ENCODE measurements at places on chromosomes 3 and 15. TPM values are rescaled to one million over a fixed set of nuclear protein-coding genes. Genes with fewer than 3 reads are reported as not detected.

SERPINI2 gene
- total RNA-seq: not detected

XCR1 gene
- not detected for total RNA-seq

ARHGEF26 gene
- total RNA-seq: 12.8 TPM

ZNF80 gene
- total RNA-seq: not detected

C3orf38 gene
- 23.9 TPM for total RNA-seq

GOLGA6D gene
- not detected for total RNA-seq

GOLGA8N gene
- total RNA-seq: 0.62 TPM

FETUB gene
- total RNA-seq: not detected

IQCF2 gene
- not detected for total RNA-seq

PTX3 gene
- 5.4 TPM for total RNA-seq

SLC15A2 gene
- total RNA-seq: 0.07 TPM

SLC12A8 gene
- not detected for total RNA-seq

HOMER2 gene
- 40.4 TPM for total RNA-seq

All from G401 (cell line).